Chondrocyte (in vitro differentiated cells): ENCODE measurements at places on chromosomes 3 and 15. TPM values are rescaled to one million over a fixed set of nuclear protein-coding genes. Genes with fewer than 3 reads are reported as not detected.

The CYP11A1 gene
- total RNA-seq: 0.32 to 0.54 TPM in 2 of 3 replicates, not detected in the other

DNA sequence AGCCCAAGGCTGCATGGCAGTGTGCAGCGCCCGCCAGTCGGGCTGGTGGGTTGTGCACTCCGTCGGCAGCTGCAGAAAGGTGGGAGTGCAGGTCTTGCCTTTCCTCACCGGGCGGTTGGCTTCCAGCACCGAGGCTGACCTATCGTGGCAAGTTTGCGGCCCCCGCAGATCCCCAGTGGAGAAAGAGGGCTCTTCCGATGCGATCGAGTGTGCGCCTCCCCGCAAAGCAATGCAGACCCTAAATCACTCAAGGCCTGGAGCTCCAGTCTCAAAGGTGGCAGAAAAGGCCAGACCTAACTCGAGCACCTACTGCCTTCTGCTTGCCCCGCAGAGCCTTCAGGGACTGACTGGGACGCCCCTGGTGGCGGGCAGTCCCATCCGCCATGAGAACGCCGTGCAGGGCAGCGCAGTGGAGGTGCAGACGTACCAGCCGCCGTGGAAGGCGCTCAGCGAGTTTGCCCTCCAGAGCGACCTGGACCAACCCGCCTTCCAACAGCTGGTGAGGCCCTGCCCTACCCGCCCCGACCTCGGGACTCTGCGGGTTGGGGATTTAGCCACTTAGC lies 4.3 kb downstream of the ISL2 start:
- DNase-seq: no peak

- no peak for DNase-seq
Measured at GRCh38 chr15:73034221-73034620, 18.0 kb upstream of the NEO1 start.

The CIB2 gene
- total RNA-seq: 5.7 to 8.8 TPM (median 8.0 TPM) in 3 replicates

The ACSBG1 gene
- not detected in 3 replicates for total RNA-seq

GRCh38 chr3:156334841-156335545 lies 214.6 kb downstream of the KCNAB1 start:
- no peak for DNase-seq

The IDH2 gene
- 115 to 126 TPM (median 125 TPM) in 3 replicates for total RNA-seq

The CHRFAM7A gene
- 1.2 to 5.3 TPM (median 4.4 TPM) in 3 replicates for total RNA-seq

DNA sequence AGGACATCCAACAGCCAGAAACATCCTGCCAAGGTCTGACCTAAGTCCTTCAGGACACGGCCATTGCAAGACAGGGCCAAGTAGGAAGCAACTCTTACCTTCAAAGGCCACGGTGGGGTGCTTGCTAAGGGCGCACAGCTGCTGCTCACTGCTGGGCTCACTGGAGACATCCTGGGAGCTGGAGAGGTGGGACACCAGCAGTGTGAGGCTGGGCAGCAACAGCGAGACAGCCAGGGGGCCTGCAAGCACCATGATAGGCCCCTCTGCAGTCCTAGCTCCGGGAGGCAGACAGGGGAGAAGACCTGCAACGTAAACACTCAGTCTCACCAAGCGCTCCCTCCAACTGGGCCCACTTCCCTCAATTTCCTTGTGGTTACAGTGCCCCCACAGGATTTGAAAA lies 79.2 kb downstream of the SEMA5B start:
- no peak for DNase-seq

The BNC1 gene
- total RNA-seq: 1.7 to 2.8 TPM (median 2.3 TPM) in 3 replicates

- DNase-seq: peak; percentile 56
Measured at GRCh38 chr3:10438902-10439610, 66.3 kb downstream of the ATP2B2 start.
